Spinal cord (tissue), 10 donors: ENCODE measurements at places on chromosomes 4 and X. TPM values are rescaled to one million over a fixed set of nuclear protein-coding genes. Genes with fewer than 3 reads are reported as not detected.

GRCh38 chr4:99822734-99823133, 6.1 kb downstream of the DAPP1 start:
- DNase-seq = no peak

DNA sequence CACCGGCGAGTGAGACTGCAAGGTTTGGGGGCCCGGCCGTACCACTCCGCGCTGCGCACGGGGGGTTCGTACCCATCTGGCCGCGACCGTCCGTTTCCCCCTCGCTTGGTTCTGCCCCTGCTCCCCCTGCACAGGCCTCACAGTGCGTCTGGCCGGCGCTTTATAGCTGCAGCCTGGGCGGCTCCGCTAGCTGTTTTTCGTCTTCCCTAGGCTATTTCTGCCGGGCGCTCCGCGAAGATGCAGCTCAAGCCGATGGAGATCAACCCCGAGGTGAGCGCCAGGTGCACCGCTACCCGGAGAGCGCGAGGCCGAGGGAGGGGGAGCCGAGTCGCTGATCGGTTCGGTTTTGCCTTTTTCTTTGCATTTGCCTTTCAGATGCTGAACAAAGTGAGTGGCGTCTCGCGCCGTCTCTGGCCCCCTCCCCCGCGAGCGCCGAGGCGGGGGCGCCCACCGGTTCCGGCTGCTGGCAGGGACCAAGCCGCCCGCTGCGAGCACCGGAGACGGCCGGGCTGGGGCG, at the start of gene UCHL1:
UCHL1 (plus strand) TSS at position 189 of the 517 bp plus-strand sequence; CDS start at position 238, 49 bp downstream.
- DNase-seq = peak; percentile 79

GRCh38 chrX:132214518-132214917, 4.7 kb downstream of the RAP2C start:
- DNase-seq = no peak

DNA sequence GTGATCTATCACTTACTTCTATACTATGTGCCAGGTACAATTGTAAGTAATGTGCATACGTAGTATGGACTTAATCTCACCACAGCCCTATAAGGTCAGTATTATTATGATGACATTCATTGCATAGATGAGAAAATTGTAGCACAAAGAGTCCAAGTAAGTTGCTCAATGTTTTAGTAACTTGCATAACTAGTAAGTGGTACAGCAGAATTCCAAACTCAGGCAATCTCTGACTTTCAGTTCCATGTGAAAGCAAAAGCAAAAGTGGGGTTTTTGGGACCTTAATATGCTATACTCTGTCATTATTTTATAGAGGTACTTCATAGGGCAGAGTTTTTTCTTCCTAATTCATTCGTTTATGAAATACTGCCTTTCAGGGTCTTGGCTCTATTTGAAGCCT, 188.8 kb upstream of the VEGFC start:
- no peak for DNase-seq

DNA sequence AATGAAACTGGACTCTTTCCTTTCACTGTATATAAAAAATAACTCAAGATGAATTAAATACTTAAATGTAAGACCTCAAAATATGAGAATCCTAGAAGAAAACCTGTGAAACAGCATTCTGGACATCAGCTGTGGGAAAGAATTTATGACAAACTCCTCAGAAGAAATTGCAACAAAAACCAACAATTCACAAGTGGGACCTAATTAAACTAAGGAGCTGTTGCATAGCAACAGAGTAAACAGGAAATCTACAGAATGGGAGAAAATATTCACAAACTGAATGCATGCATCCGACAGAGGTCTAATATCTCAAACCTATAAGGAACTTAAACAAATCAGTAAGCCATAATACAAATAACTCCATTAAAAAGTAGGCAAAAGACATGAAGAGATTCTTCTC, 851.7 kb upstream of the PCDH10 start:
- DNase-seq = no peak

DNA sequence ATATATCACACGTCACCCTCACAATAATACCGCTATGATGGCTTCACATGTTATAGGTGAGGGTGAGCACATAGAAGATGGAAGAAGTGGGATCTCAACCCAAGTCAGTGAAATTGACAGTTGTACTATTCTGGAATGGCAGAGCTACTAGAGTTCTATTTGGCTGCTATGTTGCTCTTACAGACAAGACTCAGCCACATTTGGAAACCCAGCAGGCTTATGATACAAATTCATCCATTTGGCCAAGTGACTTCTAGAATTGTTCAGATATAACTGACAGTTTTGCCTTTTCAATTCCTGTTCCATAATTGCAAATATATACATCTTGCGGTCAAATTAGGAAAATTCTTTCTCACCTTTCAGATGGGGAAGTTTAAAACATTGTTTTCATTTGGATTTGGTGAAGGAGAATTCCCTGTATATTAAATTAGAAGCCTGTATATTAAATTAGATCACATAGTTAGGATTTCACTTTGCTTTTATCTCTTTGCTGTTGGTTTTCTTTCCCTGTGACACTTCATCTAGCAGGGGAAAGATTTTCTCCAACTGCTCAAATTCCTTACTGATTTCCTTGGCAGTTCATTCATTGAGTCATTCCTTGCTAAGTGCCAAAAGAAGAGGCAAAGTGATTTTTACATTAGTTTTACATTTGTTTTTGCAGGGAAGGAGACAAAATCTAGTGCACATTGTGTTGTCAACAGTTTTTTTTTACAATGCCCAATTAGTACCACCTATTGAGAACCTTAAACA, 120.6 kb upstream of the TBC1D9 start:
- DNase-seq = no peak

DNA sequence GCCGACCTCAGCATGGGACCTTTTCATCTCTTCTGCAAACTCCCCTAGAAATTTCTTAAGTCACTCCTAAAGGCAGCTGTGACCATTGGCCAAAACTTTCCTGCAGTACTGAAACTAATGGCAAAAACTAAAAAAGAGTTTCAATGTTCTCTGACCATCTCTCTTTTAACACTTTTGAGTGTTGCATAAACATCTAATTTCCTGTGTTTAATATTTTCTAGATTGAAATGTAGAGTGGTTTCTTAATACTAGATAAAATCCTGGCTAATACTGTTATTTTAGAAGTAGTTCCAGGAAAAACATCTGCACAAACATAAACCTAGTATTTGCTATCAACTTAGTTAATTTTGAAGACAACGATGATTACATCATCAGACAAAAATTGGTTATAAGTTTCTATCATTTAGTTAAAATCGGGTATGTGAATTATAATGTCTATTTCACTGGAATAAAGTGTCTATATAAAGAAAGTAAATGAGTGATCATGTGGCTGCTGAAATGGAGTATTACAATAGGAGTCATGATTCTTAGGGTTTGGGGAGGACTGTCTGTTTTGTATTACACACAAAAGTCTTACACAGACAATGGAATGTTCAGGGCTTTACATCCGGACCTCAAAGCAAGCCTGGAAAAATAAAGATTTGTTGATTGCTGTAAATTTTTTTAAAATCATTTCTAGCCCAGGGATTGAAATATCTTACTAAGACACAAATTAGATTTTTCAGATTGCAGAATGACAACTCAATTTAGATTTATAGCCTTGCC, 1323.4 kb downstream of the C4orf33 start:
- DNase-seq = no peak

DNA sequence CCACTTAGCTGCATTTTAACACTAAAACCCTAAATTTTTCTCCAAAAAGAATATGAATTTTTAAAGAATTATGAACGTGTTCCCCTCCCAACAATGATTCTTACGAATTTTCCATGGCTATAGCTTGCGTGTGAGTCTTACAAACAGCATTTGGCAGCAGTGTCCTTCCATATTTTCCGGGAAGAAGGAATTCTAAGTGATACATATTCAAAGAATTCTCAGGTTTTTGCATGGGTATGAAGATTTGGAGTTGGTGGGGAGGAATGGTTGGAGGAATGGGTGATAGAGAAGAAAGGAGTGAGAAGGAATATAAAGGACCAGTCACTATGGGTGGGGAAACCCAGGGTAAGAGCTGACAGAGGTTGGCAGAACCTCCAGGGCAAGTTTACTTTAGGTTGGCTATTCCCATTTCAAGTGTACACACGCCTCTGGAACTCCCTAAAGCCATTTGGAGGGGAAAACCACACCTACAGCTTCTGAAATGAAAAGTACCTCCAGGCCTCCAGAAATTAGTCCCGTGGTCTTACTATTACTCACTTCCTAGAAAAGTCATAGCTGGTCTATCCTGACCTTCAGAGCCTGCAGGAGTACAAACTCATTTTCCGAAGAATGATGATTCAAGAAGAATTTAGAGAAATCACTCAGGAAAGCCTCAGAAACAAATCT, 420.8 kb upstream of the DIPK2B start:
- DNase-seq = no peak

The TIGD4 gene
- 6.1 TPM for total RNA-seq

The SPANXB1 gene
- total RNA-seq = not detected

The CLGN gene
- total RNA-seq = 10.4 TPM
